ENCODE measurements at places on chromosomes 6 and 20. TPM values are rescaled to one million over a fixed set of nuclear protein-coding genes. Genes with fewer than 3 reads are reported as not detected.

BCAS4 gene
- 35.2 TPM for total RNA-seq

TMX4 gene
- 42.6 TPM for total RNA-seq

TNXB gene
- total RNA-seq = 8.6 TPM

HSPA12B gene
- not detected for total RNA-seq

SIGLEC1 gene
- 0.25 TPM for total RNA-seq

HUS1B gene
- 1.6 TPM for total RNA-seq

SLC17A3 gene
- 0.23 TPM for total RNA-seq

ACSS1 gene
- total RNA-seq = 55.8 TPM
